ENCODE measurements at places on chromosomes 11 and 22. TPM values are rescaled to one million over a fixed set of nuclear protein-coding genes. Genes with fewer than 3 reads are reported as not detected.

GRCh38 chr11:32884023-32884422 lies 8.6 kb upstream of the QSER1 start:
- H3K4me1 ChIP-seq: no peaks in the 10 kb centered on the region
- no peak overlapping the region for H3K27ac ChIP-seq
- no peak for DNase-seq
- no peaks in the 10 kb centered on the region for H3K27me3 ChIP-seq
- H3K4me3 ChIP-seq: no peak overlapping the region

- H3K27ac ChIP-seq: no peak overlapping the region
- peak; percentile 36 for DNase-seq
- H3K4me3 ChIP-seq: no peak overlapping the region
Measured at GRCh38 chr22:44889255-44889878, 120.4 kb downstream of the PHF21B start.

DNA sequence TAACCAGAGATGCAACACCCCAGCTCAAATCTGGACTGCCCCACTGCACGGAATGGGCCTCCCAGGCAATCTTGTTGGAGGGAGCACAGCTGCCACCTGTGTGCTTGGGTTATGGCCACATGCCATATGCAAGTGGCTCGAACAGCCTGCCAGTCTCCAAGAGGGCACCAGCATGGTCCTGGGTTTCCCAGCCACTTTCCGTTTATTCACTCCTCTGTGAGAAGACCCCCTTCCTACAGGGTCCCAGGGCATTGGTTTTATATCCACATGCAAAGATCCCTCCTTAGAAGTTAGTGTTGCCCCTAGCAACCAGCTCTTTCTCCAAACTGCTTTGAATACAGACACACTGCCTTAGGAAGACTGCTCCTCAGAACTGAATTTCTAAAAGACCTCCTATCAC lies 487.8 kb downstream of the BUD13 start:
- H3K27me3 ChIP-seq: no peaks in the 10 kb centered on the region
- no peak overlapping the region for H3K27ac ChIP-seq
- H3K36me3 ChIP-seq: no peaks in the 10 kb centered on the region

DNA sequence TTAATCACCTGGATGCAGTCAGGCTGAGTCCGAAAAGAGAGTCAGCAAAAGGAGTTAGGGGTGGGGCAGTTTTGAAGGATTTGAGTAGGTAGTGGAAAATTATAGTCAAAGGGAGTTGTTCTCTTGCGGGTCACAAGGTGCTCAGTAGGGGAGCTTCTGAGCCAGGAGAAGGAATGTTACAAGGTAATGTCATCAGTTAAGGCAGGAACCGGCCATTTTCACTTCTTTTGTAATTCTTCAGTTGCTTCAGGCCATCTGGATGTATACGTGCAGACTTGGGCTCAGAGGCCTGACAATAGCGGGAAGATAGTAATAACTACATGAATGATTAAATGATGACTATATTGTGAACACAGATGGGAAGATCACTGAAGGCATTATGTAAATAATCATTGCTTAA lies 6.2 kb downstream of the SC5D start:
- peaks cover 5% of the 10 kb centered on the region for H3K4me1 ChIP-seq
- H3K27ac ChIP-seq: no peak overlapping the region
- H3K36me3 ChIP-seq: peaks cover 6% of the 10 kb centered on the region
- no peaks in the 10 kb centered on the region for H3K27me3 ChIP-seq
- H3K4me3 ChIP-seq: no peak overlapping the region
- no peak for DNase-seq

- no peaks in the 10 kb centered on the region for H3K27me3 ChIP-seq
- no peak overlapping the region for H3K4me3 ChIP-seq
- DNase-seq: no peak
- H3K27ac ChIP-seq: no peak overlapping the region
- H3K36me3 ChIP-seq: no peaks in the 10 kb centered on the region
Measured at GRCh38 chr11:70948855-70949531, 303.4 kb downstream of the SHANK2 start.

GRCh38 chr11:90254065-90254464 lies 31.2 kb upstream of the CHORDC1 start:
- DNase-seq: no peak
- H3K4me3 ChIP-seq: no peak overlapping the region

- peak; percentile 93 for DNase-seq
- peaks cover 3% of the 10 kb centered on the region for H3K4me1 ChIP-seq
- H3K27me3 ChIP-seq: no peaks in the 10 kb centered on the region
- no peaks in the 10 kb centered on the region for H3K36me3 ChIP-seq
- H3K4me3 ChIP-seq: no peak overlapping the region
Measured at GRCh38 chr11:121105063-121105480, 4.0 kb downstream of the TECTA start.

DNA sequence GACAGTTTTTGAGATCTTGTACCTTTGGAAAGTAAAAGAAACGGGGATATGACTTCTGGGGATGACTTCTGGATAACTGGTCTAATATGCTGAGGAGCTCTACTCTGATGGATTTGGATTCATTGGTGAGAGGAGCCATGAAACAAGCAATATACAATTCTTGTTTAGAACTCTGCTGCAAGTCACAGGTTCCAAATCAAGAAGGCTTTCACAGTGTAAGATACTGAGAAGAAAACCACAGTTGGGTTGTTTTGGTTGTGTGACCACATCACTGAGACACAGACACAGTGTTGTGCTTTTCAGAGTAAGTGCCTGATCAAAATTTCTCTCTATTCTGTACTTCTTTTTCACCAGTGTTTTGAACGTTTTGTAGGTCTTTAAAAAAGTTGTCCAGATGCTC lies 13.1 kb upstream of the UCP2 start:
- no peaks in the 10 kb centered on the region for H3K36me3 ChIP-seq
- H3K4me1 ChIP-seq: no peaks in the 10 kb centered on the region
- no peak overlapping the region for H3K4me3 ChIP-seq

- DNase-seq: peak; percentile 92
- no peak overlapping the region for H3K27ac ChIP-seq
- no peaks in the 10 kb centered on the region for H3K4me1 ChIP-seq
- peaks cover 18% of the 10 kb centered on the region for H3K27me3 ChIP-seq
- H3K36me3 ChIP-seq: no peaks in the 10 kb centered on the region
Measured at GRCh38 chr11:66408488-66409214, 12.2 kb upstream of the NPAS4 start.

- no peak overlapping the region for H3K4me3 ChIP-seq
- H3K27ac ChIP-seq: no peak overlapping the region
- no peaks in the 10 kb centered on the region for H3K36me3 ChIP-seq
- peaks cover 26% of the 10 kb centered on the region for H3K4me1 ChIP-seq
- no peaks in the 10 kb centered on the region for H3K27me3 ChIP-seq
Measured at GRCh38 chr11:124752471-124753102, 532 bp upstream of the VSIG2 start.

METTL15 gene
- 36.3 TPM for total RNA-seq

TMEM135 gene
- 16.6 TPM for total RNA-seq

TMEM191B gene
- not detected for total RNA-seq

VSIG2 gene
- total RNA-seq: 39.8 TPM

CENPM gene
- total RNA-seq: 9.9 TPM

NCR3LG1 gene
- 1.3 TPM for total RNA-seq
